ENCODE measurements at places on chromosomes 3 and 15. TPM values are rescaled to one million over a fixed set of nuclear protein-coding genes. Genes with fewer than 3 reads are reported as not detected.

GRCh38 chr15:72866182-72866581, 82.6 kb upstream of the ADPGK start:
- no peaks in the 10 kb centered on the region for H3K4me1 ChIP-seq
- no peak overlapping the region for H3K27ac ChIP-seq
- H3K27me3 ChIP-seq, result no peaks in the 10 kb centered on the region
- DNase-seq, result no peak

DNA sequence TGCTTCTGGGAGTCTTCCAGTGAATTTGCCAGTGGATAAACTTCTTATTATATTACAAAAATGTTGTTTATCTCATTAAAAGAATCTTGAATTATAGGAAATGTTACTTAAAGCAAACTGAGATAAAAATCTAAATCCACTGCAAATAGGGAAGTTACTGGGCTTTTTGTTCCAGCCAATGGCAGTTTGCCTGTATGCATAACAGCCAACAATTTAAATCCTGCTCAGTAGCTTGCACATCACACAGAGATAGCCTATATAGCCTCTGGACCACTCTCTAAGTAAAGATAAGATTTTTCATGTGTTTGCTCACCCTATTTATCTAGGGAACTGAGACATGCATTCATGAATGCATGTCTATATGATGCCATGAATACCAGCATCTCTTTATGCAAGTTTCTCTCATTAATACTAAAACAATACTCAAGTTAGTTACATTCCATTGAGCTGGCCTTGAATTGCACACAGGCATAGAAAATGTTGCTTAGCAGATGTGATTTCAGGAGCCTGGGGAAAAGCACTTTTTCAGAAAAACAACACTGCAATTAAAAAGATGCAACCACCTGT, 92.1 kb upstream of the GPR149 start:
- H3K4me3 ChIP-seq, result no peak overlapping the region
- H3K4me1 ChIP-seq, result no peaks in the 10 kb centered on the region
- no peaks in the 10 kb centered on the region for H3K36me3 ChIP-seq
- DNase-seq, result no peak

DNA sequence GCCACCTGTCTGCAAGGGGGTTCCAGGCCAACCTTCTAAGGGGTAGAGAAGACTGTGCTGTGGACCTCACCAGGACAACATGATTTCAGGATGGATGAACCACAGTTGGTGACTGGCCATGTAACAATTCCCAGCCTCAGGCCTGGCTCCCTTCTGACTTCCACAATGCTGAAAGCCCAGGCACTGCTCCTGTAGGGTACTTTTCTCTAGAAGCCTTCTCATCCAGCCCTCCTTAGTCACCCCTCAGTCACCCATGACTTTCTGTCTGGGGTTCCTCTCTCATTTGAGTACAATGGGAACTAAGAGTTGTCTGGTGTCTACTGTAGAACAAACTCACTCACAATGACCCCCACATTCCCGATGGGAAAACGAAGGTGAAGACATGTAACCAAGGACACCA, 8.6 kb downstream of the ALS2CL start:
- no peaks in the 10 kb centered on the region for H3K27me3 ChIP-seq
- H3K4me1 ChIP-seq, result no peaks in the 10 kb centered on the region
- no peaks in the 10 kb centered on the region for H3K36me3 ChIP-seq
- H3K27ac ChIP-seq, result no peak overlapping the region

DNA sequence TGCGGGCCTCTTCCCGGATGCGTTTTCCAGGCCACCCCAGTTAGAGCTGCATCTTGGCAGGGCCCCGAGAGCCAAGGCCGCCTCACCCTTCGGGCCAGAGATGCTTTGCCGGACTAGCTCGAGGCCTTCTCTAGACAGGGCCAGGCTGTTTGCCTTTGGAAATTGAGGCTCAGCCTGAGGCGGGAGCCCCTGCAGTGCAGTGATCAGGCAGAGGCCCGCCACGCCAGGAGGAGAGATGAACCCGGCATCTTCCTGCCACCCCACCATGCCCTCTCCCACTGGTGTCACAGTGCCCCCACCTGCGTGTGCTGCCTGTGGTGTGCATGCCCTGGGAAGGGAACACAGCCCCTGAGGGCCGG, 8.9 kb upstream of the ROPN1B start:
- H3K27me3 ChIP-seq, result no peaks in the 10 kb centered on the region
- no peaks in the 10 kb centered on the region for H3K36me3 ChIP-seq
- no peak for DNase-seq
- no peak overlapping the region for H3K4me3 ChIP-seq
- H3K27ac ChIP-seq, result no peak overlapping the region

- H3K4me1 ChIP-seq, result no peaks in the 10 kb centered on the region
- no peak overlapping the region for H3K4me3 ChIP-seq
- H3K27ac ChIP-seq, result no peak overlapping the region
- no peak for DNase-seq
- no peaks in the 10 kb centered on the region for H3K36me3 ChIP-seq
These were observed 48.1 kb downstream of the NTRK3 start for GRCh38 chr15:88208396-88208795.

DNA sequence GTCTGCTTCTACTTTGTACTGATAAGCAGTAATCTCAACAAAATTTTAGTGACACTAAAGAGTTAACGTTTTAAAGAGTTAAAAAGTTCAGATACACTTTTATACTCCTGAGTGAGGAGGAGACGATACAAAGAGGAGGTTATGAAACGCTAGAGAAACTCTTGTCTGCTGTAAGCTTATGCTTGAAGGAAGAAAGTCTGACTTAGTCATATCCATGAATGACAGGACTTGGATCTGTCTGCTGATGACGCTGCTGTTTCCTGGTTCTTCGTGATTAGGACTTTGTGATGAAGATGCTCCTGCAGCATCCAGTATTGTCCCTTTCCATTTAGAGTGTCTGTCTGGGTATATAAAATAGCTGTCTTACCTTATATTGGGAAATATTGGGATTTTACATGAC, 15.8 kb downstream of the TCF12 start:
- H3K36me3 ChIP-seq, result no peaks in the 10 kb centered on the region
- H3K4me1 ChIP-seq, result peaks cover 48% of the 10 kb centered on the region
- H3K27ac ChIP-seq, result no peak overlapping the region

The FANCD2OS gene
- not detected for total RNA-seq

The FAM81A gene
- 0.83 TPM for total RNA-seq

The NME9 gene
- not detected for total RNA-seq
